ENCODE measurements at places on chromosomes 5 and 9.

DNA sequence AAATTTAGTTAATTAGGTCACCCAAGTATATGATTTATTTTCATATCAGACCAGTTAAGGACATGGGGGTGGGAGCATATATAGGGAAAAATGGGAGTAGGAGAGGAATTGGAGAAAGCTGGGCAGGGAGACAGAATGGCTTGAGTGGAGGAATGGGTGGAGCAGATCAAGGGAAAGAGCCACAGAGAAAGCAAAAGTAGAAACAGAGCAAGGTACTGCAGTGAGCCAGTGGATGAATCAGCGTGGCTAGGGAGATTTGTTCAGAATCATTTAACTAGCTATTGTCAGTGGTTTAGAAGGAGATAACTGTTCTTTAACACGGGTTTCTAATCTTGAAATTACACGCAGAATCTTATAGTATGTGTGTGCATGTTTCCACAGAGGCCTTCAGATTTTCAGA, 37.4 kb downstream of the SNX24 start:
- no peak for DNase-seq

GRCh38 chr9:89542401-89543021, 44.6 kb upstream of the SEMA4D start:
- no peak for DNase-seq

GRCh38 chr5:117738571-117738970, 1163.9 kb upstream of the SEMA6A start:
- no peak for DNase-seq

DNA sequence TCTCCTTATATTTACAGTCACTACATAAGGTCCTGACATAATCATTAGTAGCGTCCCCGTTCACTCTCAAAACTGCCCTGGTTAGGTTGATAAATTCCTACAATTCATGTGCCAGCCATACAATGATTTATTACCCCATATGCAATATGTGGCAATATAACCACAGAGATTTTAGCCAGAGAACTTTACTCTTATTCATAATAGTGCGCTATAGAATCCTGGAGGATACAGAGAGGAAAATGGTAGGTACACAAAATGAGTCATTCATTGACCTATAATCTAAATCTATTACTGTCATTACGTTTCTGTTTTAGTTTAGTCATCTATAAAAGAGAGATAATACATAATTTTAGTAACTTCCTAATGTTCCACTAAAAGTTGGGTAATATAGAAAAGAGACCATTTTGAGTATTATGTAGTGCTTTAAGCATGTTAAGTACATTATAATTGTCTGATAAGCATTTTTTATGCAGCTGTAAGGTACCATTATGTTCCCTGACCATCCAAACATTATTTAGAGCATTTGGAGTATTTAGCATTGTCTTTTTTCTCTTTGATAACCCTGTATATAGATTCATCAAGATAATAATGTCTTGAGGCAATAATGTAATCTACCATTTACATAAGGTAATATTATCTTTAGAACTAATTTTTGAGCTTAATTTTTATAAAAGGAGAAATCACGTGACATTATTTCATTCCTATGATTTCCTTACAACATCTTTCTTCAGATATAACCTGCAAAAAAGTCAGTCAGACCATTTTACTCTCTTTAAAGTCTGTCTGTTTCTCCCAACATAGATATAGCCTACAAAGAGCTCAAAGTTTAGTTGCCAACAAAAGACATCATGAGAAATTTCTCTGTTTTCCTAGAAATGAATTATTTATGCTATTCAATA, 655.5 kb upstream of the ZNF608 start:
- DNase-seq = no peak

GRCh38 chr5:98770911-98771322, 2.5 kb upstream of the RGMB start:
- DNase-seq = no peak

GRCh38 chr5:116830079-116830478, 255.5 kb upstream of the SEMA6A start:
- no peak for DNase-seq

DNA sequence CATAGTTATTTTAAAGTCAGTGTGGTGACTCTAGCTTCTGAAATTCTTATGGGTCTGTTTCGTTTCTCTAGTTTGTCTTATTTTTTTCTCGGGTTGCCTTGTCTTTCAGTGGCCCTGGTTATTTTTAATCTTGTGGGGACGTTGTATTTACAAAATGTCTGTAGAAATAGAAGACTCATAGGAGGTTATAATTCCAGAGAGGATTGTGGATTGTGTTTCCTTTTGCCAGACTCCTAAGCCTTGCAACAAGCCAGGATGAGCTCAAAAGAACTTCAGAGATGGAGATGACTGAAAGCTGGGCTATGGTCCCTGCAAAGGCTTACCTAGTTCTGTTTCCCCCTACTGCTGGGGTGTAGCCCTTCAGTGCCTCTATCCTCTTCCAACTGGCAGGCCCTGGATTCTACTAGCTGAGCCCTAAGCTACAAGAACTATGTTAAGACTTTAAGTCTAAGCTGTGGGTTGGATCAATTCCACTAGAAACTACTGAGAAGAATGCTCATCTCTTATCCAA, 32.2 kb upstream of the LECT2 start:
- no peak for DNase-seq

GRCh38 chr5:82821846-82822633, 255.2 kb downstream of the TMEM167A start:
- no peak for DNase-seq

DNA sequence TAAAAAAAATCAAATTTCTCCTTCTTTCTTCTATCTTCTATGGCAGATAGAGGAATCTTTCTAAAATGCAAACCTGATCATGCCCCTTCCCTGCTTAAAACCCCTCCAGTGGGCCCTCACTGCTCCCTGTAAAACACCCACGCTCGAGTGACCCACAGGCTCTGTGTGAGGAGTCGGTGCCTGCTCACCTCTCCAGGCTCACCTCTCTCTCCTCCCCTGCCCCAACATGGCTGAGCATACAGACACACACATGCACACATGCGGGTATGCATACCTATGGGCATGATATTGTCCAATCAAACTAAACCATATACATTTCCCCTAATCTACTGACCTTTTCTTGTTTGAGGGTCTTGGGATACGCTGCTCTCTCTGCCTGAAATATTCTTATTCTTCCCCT, 40.8 kb upstream of the COL15A1 start:
- DNase-seq = no peak

DNA sequence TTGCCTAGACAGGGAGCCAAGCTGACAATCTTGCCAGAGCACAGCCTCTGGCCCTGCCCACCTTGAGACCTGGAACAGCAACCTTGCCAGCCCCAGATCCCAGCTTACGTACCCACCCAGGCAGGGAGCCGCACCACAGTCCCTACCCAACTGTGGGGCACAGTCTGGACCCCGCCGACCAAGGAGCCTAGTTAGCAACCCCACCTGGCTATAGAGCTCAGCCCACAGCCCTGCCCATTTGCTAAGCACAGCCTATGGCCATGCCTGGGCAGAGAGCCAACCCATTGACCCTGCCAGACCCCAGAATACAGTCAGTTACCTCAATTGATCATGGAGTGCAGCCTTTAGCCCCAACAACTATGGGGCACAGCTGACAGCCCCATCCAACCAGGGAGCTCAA, 97.9 kb upstream of the SH3GL2 start:
- DNase-seq = no peak

DNA sequence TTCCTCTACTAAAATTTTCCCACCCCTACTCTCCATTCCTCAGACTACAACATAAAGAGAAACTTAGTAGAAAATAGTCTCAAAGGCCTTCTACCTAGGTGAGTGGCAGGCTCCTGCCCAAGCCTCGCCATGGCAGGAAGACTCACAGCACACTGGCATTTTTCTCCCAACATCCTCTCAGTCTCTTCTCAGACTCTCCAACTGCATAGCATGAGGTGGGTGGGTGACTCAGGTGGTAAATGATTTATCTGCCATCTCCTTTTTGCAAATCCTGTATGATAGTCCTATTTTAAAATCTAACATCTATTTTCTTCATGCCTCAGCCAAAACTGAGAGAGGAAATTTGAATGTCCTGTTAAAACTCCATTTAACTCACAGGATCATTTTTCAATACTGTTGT, 33.5 kb upstream of the GRIA1 start:
- DNase-seq = no peak

DNA sequence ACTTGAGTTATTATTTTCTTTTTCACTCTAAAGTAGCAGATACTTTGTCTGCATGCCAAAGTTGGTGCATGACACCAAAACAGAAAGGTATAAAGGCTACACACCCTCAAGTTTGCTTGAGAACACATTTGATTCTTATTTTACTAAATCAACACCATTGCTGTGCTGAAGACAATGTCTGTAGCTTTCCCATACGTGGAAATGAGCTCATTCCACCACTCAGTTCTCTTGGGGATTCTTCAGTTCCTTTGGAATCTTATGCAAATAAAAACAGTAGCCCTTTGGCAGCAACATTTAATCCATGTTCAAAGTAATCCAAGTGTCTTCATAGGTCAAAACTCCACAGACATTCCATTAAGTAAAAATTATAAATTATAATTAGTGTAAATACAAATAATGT, 264.9 kb downstream of the TLE1 start:
- DNase-seq = no peak

- peak; percentile 63 for DNase-seq
Observed at GRCh38 chr5:141681695-141682641, at the start of gene ARAP3. Gene ARAP3, minus strand, starts transcription at chr5:141682230. Its CDS starts 1,744 bp downstream, at chr5:141680486.

- no peak for DNase-seq
Observed at GRCh38 chr5:61737964-61738340, 405.9 kb downstream of the ZSWIM6 start.

GRCh38 chr5:51990241-51990640, 607.0 kb downstream of the ISL1 start:
- DNase-seq = no peak

- DNase-seq = no peak
Observed at GRCh38 chr5:29252390-29252789, 1941.1 kb upstream of the CDH6 start.

DNA sequence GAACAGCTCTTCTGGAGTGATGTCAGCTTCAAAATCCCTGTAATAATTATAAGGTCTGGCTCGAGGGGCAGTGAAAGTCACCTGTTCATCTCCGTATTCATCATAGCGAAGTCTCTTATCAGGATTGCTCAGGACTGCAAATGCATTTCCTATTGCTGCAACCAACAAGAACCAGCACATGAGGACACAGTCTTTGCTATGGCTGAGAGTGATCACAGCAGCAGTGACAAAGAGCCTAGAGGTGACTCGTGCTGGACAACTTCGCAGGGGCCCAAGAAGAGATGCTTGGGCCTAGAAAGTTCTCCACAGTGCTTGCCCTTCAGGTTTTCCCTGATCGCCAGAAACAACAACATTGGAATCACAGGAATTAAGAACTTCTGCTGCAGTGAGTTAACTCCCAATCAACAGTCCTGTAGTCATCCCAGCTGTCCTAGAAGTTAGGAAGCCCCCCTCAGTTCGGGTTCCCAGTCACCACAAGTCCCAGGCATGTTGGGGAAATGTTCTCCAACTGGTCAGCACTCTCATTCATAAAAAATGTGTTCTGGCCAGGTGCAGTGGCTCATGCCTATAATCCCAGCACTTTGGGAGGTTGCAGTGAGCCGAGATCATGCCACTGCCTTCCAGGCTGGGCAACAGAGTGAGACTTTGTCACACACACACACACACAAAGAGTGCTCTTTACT, 13.0 kb downstream of the DNAJC18 start:
- DNase-seq = no peak

- DNase-seq = no peak
Observed at GRCh38 chr5:133683646-133684596, 71.6 kb upstream of the FSTL4 start.

GRCh38 chr5:80688648-80689420, 34.1 kb upstream of the DHFR start:
- DNase-seq = no peak

DNA sequence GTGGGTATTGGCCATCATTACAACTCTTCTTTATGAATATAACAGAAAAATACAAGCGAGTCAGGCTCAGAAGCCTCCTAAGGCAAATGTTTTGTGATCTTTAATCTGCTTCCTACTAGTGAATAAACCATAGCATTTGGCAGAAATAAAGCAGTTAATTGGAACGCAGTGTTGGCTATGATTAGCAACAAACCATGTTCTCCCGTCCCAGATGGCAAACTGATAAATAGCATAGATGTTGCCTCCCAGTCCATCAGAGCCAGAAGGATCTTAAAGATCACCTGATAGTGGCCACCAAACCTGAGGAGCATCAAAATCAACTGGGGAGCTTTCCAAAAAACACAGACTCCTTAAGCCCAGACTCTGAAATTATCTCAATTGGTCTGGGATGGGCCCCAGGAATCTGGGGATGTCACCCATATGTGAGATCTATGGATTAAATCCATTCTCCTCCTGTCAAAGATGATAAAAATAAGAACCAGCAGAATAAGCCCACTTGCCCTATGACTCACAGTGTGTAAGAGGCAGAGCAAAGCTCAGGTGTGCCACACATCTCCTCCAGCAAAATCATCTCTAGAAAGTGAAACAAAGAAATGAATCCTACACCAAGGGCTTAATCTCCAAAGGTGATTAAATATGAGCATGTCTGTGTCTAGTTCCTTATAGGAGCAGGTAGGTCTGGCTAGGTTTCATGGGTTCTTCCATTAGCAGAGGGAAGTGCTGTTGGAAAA, 50.3 kb downstream of the APBA1 start:
- no peak for DNase-seq

DNA sequence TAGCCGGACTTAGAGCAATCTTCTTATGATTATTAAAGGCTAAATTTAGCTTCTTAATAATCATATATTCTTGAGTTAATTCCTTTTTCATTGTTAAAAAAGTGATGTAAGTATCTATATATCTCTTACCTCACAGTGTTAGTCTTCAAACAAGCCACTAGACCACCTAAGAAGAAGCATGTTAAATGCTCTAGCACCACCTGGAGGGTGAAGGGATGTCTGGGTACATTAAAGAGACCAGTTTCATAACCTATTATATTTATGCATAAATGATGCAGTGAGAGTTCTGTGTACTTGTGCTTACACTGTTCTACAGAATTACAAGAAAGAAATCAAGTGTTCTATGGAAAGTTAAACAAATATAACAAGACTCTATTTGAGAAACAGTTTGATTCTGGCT, 55.9 kb upstream of the SLCO6A1 start:
- DNase-seq = no peak

DNA sequence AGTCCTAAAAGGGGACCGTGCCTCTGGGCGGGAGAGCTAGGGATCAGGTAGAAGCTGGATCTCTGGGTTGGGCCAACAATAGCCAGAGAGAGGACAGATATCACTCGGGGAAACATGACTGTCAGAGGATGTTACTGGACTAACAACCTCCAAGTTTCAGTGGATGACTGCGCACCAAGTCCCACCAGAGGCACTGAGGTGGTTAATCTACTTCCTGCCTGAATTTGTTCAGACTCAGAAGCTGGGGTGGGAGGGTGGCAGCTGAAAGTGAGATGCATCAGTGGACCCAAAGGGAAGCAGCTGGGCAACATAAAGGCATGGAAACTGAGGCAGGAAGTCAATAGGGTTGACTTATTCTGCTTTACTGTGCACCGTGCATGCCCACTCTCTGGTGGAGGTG, 130.1 kb upstream of the SLC44A1 start:
- peak; percentile 39 for DNase-seq
